ENCODE measurements at places on chromosomes 12 and 14.

DNA sequence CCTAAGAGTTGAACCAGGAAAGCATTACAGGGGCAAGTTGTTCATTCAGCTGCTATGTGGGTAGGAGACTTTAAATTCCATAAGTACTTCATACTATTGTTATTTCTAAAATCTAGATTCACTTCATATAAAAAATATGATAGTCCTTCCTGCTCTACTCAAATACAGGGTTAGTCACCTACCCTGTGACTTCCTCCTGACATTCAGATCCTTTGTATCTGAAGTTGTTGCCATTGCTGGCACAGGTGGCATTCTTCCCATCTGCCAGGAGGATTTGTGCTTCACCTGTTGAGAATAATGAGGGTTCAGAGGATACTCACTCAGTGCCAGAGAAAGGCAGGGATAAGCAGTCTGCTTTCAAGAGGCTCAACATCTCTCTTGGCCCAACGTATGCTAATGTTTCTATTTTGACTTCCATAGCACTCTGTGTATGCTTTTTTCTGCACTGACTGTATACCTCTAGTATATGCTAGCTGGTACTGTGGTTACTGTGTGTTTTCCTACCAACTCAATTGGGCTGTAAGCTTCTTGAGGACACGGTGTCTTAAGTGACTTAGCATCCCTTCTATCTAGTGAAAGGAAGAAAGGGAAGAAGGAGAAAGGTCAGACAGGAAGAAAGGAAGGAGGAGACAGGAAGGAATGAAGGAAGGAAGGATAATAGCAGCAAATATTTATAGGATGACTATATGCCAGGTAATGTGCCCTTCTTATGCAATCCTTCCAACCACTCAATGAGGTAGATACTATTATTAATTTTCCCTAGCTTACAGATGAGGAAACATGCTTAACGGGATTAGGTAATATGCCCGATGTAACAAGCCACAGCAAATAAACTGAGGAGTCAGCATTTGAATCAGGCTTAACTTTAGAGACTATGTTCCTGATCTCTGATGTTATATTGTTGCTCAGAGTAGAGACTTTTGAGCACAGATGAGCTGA lies 38.5 kb upstream of the FGF6 start:
- no peak for DNase-seq

- no peak for DNase-seq
These were observed 68.9 kb downstream of the SPPL3 start for GRCh38 chr12:120835304-120835612.

DNA sequence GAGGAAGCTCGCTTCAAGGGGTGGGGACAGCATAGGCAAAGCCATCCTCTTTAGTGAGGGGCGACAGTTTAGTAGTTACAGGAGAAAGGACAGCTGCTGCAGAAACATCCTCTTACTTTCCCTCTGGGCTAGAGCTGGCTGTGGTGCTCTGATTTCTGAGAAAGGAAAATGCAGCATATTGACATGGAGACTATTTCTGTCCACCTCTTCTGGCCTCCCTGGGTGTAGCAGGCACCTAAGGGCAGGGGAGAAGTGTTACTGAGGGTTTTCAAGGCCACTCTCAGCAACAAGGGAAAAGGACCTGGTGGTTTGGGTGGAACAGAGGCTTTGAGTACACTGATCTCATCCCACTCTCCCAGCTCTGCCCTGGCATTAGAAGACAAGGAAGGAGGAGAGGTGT lies 40.0 kb upstream of the CTDSP2 start:
- no peak for DNase-seq

DNA sequence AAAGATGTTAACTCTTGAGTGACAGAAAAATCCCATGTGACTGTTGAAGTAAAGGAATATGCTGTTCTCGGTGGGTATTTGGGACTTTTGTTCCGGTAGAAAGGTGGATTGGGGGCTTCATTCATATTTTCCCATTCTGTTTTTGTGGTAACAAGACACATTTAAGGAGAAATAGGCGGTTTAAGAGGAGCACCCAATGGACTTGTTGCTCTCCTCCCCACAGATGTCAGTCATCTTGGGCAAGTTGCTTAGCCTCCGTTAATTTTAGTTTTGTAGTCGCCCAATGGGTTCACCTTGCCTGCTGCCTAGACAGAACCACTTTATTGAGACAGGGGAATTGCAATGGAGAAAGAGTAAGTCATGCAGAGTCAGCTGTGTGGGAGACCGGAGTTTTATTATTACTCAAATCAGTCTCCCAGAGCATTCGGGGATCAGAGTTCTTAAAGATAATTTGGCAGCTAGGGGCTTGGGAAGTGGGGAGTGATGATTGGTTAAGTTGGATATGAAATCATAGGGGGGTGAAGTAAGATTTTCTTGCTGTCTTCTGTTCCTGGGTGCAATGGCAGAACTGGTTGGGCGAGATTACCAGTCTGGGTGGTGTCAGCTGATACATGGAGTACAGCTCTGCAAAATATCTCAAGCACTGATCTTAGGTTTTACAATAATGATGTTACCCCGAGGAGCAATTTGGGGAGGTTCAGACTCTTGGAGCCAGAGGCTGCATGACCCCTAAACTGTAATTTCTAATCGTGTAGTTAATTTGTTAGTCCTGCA lies 50.3 kb downstream of the SLC38A1 start:
- DNase-seq: no peak

DNA sequence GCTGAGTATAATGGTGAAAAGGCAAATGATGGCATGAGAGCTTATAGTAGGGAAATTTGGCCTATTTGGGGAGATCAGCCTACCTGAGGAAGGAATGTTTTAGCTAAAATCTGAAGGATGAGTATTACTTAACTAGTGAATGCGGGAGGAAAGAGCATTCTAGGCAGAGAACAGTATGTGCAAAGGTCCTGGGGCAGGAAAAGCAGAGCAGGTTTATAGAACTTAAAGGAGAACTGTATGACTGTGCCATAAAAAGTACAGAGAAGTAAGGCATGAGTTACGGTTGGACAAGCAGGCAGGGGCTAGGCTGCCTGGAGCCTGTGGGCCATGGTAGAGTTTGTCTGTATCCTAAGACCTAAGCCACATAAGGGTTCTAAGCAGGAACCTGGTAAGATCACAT lies 21.7 kb upstream of the P2RX4 start:
- DNase-seq: no peak

DNA sequence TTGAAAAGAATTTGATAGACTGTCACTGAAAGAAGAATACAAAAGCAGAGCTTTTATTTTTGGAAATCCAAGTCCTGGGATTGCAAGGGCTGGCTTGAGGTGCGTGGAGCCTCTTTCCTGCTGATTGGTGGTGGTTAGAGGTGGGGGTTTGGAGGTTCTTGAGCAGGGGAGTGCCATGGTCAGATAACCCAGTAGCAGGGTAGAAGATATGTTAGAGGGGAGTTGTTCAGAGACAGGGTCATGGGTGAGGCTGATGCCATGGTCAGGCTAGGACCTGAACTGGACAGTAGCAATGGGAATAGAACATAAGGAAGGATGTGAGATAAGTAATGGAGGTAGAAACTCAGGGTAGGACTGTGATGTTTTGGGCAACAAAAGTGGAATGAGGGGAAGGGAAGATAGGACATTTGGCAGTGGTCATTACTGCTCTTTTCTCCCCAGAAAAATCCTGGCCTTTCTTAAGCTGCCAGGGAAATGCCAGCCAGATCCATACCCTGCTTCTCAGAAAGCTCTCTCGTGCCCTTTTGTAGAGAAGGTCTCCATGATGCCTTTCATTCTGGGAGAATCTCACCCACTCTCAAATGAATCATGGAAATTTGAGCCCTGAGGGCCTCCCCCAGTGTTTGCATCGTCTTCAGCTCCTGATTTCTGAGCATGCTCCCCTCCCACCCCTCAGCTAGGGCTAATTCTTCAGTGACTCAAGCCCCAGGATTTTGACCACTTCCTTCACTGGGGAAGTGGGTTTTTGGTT lies 9.5 kb downstream of the EMP1 start:
- no peak for DNase-seq

DNA sequence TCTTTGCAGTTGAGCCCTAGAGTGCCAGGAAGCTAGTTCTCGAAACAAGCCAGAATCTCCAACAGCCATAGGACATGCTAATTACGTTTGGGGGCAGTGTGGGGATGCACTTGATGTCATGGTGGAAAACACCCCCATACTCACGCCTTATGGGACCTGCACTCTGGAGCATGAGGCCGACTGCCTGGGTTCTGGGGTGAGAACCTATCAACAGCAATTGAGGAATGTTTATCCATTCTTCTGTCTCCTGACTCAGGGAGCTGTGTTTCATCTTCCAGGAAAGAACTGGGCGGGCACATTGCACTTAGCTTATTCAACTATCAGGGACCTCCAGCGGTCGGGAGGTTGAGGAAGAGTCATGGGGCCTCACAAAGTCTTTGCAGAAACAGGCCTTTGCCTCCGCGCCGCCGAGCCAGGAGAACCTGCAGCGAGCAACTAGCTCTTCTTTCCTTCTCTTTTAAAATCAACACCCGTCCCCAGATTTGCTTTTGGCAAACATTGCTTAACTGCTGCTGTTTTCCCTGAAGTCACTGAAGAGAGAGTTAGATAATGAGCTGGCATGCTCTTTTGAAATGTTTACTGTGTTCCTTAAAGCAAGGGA lies 226.1 kb upstream of the DIO3 start:
- DNase-seq: no peak

GRCh38 chr12:105443802-105444652 lies 113.5 kb downstream of the C12orf75 start:
- no peak for DNase-seq

- no peak for DNase-seq
These were observed 51.3 kb upstream of the ZFP36L1 start for GRCh38 chr14:68844210-68844545.

DNA sequence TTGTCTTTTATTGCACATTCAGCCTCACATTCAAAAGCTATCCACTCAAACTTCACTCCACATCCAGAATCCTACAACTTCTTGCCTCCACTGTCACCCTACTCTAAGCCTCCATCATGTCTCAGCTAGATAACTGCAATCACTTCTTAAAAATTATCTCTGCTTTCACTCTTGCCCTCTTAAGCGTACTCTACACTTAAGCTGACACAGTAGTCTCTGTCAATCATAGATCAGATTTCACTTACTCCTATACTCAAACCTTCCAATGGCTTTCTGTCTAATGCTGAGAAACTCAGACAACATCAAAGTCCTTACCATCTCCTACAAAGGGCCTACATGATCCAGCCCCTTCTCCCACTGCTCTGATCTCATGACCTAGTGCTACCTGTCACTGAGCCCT lies 304.1 kb downstream of the ITPR2 start:
- no peak for DNase-seq

DNA sequence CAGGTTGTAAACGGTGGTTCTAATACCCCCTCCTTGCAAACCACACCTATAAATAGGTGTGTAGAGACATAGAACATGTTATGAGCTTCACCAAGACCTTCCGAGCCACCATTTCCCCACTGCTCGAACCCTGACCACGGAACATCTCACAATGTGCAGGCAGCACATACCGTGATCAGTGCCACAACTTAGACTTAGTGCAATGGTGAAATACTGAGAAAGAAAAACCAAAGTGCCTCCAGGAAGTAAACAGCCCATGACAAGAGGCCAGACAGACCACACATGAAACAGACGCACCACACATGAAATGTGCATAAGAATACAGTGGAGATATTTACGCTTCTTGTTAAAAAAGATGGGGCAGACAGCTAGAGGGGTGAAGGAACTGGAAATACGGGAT lies 166.9 kb upstream of the CCND2 start:
- DNase-seq: no peak

- DNase-seq: no peak
These were observed 243.0 kb upstream of the ATP2B1 start for GRCh38 chr12:89951694-89952060.

GRCh38 chr14:61438036-61438435 lies 116.7 kb downstream of the PRKCH start:
- no peak for DNase-seq

- no peak for DNase-seq
These were observed 38.5 kb downstream of the C12orf75 start for GRCh38 chr12:105369014-105369413.

DNA sequence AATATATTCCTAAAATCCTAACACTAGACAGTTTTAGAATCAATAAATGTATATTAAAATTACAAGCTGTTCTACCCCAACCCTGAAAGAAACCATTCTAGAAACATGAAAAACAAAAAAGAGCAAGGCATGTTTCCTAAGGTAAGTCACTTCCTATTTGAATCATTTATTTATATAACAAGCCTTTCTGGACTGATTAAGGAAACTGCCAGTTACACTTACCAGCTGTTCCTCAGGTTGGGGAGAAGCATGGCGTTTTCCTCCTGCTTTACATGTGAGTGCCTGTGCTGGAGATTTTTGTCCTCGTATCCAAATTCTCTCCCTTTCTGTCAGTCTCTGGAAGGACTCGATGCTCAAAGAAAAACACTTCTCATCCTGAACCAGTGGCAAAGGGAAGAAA lies 183.3 kb downstream of the EFCAB11 start:
- no peak for DNase-seq

- no peak for DNase-seq
These were observed 53.4 kb upstream of the DLK1 start for GRCh38 chr14:100673085-100673806.

DNA sequence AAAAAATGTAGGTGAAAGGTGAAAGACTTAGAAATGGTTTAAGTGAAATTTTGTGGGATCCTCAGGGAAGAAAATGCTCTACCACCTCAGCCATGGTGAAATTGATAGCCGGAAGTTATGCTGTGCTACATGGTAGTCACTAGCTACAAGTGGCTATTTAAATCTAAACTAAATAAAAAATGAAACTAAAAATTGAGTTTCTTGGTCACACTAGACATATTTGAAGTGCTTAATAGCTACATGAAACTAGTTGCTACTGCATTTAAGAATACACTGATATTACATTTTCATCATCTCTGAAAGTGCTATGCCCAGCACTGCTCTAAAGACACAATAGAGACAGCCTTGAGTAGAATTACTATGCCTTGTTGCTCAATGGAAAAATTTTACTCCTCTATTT lies 10.3 kb upstream of the SLCO1B3 start:
- no peak for DNase-seq

GRCh38 chr12:99644629-99645028 lies 2.9 kb upstream of the GARIN6 start:
- DNase-seq: no peak

DNA sequence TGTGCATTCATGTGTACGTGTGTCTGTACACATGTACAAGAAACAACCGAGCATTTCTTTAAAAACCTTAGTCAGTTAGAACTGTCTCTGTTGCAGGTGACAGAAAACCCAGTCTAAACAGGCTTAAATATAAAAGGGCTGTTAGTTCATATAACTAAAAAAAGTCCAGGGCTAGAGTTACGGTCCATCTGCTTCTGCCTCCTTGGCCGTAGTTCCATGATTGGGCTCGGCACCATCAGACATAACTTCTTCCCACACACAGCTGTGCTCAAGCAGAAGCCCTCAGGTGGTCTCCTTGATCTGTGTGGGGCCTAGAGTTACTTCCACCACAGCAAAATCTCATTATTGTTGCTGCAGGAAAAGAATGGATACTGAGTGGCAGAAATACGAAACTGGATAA lies 34.6 kb downstream of the CKB start:
- DNase-seq: no peak

DNA sequence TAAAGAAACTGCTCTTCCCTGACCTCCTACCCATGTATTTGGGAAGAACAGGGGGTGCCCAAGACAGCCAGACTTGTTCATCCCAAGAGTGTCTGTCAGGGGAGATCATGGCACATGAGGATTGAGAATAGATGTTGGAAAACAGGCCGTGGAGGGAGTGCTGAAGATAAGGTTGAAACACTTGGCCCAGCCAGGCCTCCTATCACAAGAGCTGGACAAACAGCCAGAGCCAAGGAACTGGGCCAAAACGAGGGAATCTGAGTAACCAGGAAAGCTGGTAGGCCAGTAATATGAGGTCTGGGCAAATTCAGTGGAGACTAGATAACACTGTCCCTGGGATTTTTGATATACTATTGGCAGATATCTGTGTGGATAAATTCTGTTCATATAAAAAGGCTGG lies 161.7 kb downstream of the TMX1 start:
- no peak for DNase-seq

GRCh38 chr14:102377696-102378095 lies 15.0 kb downstream of the TECPR2 start:
- no peak for DNase-seq
